ENCODE measurements at places on chromosomes 2 and 18. TPM values are rescaled to one million over a fixed set of nuclear protein-coding genes. Genes with fewer than 3 reads are reported as not detected.

ERMN gene
- not detected for total RNA-seq

TMEM182 gene
- total RNA-seq = 176 TPM

MOGAT1 gene
- total RNA-seq = 0.25 TPM

DSG2 gene
- total RNA-seq = 49.6 TPM

DNA sequence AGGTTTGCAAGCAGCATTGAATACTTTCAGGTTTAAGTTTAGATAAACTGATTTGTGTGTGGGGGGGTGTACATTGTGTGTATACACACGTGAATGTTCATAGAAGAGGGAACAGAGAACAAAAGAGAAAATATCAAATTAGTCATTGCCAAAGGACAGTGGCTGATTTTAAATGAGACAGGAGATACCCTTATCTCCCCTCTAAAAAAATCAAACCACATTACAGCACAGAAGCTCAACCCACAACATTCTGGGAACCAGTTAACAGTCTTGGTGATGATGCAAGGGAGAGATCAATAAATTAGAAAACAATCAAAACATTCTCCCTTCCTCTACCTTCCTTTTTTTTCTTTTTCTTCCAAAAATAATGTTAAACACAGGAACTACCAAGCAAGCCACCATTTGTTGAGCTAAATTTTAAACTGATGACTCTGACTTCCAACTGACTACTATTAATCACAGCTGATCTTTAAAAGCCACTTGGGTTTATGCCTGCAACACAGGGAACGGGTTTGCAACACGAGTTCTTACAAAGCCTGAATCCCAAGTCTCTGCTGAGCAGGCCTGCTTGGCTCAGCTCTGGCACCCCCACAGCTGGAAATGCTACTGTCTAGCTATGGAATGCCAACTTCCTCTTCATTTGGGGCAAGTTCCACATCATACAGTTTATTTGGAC is 119.2 kb upstream of the ACVR1C start:
- DNase-seq = peak; percentile 41

- DNase-seq = no peak
These were observed 43.9 kb downstream of the PAX8 start for GRCh38 chr2:113234721-113235346.

- DNase-seq = no peak
These were observed 99.9 kb upstream of the LINC00305 start for GRCh38 chr18:64248836-64249235.

DNA sequence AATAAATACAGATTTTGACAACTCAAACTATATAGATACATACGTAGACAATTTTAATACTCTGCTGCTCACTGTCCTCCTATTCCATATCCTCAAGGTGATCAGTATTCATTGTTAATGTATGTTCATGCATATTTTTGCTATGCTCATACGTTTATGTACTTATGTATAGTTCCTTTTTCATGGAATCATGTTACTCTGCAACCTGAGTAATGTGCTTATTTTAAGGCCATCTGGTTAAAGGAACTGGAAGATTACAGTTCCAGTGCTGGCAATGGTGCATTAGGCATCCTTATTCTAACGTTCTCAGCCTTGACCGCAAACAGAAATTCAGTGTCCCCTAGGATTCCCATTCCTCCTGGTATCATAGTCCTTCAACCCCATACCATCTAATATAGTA is 385.0 kb upstream of the TNP1 start:
- DNase-seq = no peak

- DNase-seq = no peak
These were observed 203.4 kb downstream of the TGIF1 start for GRCh38 chr18:3653263-3653850.

DNA sequence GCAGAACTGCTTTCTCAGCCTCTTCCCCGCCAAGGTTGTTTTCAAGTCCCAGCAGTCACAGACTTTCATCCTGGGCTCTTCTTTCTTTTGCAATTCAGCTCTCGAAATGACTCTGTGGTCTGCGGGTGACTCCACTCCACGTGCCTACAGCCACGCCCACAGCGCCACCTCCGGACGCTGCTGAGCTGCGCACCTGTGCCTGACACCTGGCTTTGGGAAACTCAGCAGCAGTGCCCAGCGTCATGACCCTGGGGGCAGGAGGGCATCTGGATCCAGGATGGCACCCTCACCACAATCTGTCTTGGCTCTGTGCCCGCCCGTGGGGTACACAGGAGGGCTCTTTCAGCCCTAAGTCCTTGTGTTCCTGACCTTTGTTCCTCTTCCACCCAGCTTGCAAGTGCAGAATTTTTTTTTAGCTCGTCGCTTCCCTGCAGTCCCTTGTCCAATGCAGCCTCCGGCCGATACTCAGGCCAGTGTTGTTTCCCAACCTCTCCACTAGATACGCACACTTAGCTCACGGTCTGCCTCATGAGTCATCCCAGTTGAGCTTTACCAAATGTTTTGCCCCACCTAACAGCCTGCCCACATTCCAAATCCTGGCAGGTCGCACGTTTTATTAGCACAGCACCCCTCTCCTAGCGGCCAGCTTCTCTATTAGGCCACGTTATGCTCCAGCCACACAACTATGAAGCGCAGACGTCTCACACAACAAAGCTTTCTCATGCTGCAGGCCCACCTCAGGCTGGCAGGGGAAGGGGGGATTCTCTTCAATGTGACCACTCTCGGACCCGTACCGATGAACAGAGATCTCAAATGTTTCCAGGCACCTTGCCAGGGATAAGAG is 6.5 kb upstream of the CAPN10 start:
- peak; percentile 55 for DNase-seq

GRCh38 chr2:46096260-46096659 is 200.9 kb upstream of the EPAS1 start:
- DNase-seq = no peak
